ENCODE measurements at places on chromosomes 6 and 20.
A peak's percentile ranks its signal among the peaks of the same experiment; 100 is the strongest.

- no peak for DNase-seq
These were observed 5.9 kb upstream of the OR14J1 start for GRCh38 chr6:29295623-29296022.

GRCh38 chr20:48644286-48644828 is 183.4 kb downstream of the PREX1 start:
- no peak for DNase-seq

DNA sequence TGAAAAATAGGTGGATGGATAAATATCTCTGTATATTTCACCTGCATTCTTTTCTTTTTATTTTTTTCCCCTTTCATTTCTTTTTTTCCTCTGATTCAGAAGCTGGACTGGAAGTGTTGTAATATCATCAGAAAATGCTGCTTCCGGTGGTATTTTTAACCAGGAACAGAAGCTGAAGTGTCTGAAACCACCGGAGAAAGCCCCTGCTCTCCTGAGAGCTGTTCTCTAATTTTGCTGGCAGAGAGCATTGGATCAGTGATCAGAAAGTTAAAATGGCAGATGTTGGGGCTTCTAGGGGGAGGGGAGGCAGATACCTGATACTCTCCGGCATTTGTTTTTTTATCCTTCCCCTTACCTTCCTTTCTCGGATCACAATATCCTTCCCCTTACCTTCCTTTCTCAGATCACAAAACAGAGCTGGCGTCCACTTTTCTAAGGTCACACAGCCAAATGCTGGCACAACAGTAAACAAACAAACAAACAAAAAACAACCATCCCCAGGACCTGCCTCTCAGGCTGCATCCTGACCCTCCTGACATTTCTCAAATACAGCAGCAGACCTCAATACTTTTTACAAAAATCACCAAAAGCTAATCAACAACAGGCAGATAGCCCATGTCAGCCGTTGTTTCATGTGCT is 143.2 kb upstream of the ZNF217 start:
- no peak for DNase-seq

DNA sequence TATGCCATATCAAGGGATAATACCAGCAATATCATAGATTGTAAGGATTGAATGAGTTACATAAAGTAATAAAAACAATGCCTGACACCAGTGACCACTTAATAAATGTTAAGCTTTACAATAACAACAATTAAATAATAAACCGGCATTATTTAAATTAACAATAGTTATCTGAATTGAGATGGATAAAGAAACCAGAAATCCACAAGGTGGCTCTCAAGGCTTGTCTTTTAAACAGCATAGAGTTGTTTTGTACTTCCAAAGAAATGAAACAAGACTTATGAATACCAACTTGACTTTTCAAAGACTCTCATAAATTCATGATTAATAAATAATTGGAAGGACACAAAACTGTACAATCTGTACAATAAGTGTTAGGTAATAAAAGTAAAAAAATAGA is 203.1 kb downstream of the ASCC3 start:
- DNase-seq, result no peak

DNA sequence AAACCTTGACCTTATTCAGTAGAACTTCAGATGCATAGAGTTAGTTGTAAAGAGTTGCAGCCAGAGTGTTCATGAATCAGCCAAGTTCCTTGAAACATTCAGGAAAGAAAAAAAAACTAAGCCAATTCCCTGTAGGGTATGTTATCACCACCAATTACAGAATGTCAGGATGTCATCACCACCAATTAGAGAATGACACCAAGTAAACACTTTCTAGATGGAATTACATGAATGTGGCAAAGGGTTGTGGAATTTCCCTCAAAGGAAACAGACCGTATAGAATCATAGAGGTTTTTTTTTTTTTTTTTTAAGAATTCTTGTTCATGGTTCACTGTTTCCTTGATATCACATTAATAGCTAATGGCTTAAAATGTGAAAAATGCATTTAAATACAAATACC is 472.1 kb upstream of the RNF217 start:
- DNase-seq, result no peak

GRCh38 chr6:71368284-71368683 is 79.7 kb downstream of the OGFRL1 start:
- DNase-seq, result no peak

DNA sequence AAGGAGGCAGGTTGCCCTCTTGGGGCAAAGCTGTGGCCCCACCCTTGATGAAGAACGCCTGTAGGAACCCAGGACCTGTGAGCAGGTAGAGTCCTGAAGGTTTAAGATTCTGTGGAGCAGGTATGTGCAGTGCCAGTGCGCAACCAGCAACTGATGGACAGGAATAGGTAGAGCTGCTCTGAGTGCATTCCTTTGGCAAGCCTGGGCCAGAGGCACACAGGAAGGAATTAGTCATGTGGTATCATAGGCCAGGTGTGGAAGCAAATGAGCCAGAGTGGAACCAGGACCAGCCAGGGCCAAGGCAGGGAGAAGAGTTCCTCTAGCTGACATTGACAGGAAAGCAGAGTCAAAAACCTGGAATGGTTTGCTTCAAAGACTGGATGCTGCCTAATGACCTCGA is 1.4 kb upstream of the KHDC1 start:
- no peak for DNase-seq

GRCh38 chr20:36399147-36399968 is 93.2 kb downstream of the DLGAP4 start:
- DNase-seq, result peak; percentile 42

DNA sequence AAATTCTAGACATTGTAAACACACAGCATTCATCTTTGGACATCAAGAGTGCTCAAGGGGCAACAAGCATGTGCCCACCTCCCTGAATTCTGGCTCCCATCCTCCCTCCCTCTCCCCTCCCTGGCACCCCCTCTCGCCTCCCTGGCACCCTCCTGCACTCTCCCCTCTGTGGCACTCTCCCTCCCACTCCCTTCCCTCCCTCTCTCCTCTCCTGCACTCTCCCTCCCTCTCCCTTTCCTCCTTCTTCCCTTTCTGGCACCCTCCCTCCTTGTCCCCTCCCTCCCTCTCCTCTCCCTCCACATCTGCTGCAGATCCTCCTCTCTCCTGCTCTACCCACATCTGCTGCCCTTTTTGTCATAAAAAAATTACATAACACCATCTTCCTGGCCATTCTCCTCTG is 113.0 kb upstream of the SLC22A23 start:
- no peak for DNase-seq

- no peak for DNase-seq
These were observed 61.6 kb downstream of the ALDH8A1 start for GRCh38 chr6:134888316-134888715.

GRCh38 chr6:161908872-161909271 is 635.0 kb upstream of the AGPAT4 start:
- no peak for DNase-seq

DNA sequence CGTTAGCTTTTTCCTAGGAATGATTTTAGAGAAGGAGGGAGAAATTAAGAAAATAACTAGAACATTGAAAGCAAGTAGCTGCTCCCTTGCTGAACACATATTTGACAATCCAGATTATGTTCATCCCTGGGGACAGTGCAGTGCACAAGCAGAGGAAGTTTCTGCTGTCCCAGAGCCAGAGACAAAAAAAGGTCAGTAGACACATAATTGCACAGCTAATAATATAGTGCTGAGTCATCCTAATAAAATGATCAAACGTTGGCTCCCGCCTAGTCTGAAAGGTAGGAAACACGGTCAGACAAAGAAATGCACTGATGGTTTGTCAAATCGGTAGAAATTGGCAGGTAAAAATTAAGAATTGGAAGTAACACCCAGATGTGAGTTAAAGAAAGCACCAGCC is 21.7 kb upstream of the SSTR4 start:
- no peak for DNase-seq

GRCh38 chr20:63536241-63536977 is 767 bp downstream of the PTK6 start:
- DNase-seq, result no peak

DNA sequence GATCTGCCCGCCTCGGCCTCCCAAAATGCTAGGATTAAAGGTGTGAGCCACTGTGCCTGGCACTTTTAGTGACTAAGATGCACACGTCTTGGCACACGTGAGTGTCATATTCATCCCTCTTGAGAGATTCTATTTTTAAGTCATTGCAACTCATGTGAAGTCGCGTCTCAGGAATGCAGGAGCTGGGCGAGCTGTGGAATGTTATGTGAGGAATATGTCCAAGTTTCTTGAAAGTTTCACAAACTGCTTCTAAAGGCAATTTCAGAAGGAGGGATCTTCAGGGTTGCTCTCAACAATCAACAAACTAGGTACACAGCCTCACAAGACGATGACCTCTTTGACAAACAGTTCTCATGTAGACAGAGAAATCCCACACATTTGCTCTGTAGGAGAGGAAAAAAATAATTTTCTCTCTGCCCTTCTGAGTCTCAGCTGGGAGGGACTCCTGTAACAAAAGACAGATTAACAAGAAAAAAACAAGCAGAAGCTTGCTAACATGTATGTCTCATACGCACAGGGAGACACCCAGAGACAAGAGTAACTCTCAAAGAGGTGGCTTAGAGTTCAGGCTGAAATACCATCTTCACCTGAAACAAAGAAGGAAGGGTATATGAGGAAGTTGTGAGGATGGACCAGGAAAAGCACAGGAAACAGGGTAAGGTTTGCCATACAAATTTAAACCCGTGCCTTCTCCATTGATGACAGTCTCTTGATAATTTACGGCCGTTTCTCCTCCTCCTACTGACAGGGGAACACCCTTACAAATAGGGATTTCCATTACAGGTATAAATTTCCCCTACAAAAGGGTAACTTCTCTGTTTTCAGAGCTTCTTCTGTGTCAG is 45.3 kb upstream of the FAM50B start:
- no peak for DNase-seq

DNA sequence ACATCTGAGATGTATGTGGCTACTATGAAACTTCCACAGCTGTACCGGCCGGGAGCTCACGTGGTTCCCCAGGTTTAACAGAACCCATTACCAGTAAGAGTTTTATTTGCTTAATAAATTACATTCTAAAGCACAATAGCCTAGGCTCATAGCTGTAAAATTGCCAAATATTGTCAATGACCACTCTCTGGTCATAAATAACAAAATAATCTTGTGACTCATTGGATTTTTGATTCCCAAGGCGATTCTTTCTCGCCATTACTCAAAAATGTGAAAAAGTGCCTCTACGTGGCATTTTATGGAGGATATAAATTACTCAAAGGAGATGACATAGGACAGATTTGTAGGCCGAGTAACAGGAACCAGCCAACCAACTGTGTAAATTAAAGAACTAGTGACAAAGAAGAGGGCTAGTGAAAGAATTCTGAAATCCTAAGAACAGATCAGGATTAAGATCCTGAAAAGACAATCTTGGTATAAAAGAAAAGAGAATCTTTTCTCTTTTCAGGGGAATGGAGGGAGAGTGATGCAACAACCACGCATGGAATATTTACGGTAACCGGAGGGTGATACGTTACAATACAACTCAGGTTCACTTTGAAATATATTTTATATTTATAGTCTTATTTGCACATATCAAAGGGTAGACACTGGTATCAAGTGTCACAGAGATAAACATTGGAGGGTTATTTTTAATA is 199.7 kb downstream of the FOXC1 start:
- no peak for DNase-seq

GRCh38 chr20:1087311-1087905 is 31.0 kb upstream of the PSMF1 start:
- DNase-seq, result no peak

DNA sequence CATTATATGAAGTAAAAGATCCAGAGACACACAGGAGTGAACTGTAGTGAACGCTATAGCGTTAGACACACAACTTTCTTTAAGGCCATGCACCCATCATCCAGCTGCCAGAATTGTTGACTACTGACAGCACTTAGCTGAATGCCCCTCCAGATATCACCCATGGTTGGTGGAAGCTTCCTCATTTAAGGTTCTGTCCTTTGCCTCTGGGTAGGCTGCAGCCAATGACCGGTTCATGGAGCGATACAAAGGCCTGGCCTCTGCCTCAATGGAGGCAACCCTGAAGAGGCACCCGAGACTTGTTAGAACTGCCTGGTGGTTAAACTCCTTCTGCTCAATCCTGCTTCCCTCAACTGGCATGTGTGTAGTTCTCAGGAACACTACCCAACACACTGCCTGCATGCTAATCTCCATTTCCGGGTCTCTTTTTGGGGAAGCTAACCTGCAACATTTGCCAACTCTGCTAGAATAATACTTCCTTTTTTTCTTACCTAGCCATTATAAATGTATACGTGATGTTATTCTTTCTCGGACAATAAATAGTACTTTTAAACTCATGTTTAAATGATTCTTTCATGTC is 49.8 kb upstream of the THEMIS start:
- no peak for DNase-seq

- DNase-seq, result no peak
These were observed 37.0 kb downstream of the RIOK1 start for GRCh38 chr6:7426447-7427169.

GRCh38 chr6:140462453-140463311 is 1088.2 kb upstream of the CITED2 start:
- no peak for DNase-seq

GRCh38 chr6:45681860-45682511 is 304.3 kb upstream of the SUPT3H start:
- DNase-seq, result no peak

DNA sequence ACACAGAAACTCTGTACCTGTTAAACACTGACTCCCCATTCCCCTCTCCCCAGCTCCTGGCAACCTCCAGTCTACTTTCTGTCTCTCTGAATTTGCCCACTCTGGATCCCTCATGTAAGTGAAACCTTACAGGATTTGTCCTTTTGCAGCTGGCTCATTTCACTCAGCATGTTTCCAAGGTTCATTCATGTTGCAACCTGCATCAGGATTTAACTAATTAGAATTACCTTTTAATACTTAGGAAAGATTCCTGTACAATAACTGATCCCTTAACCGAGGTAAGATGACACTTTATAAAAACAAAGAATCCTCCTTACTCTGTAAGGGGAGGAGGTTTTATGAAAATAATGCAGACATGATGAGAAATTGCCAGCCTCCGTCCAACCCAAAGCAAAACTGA is 113.1 kb upstream of the MTHFD1L start:
- no peak for DNase-seq

DNA sequence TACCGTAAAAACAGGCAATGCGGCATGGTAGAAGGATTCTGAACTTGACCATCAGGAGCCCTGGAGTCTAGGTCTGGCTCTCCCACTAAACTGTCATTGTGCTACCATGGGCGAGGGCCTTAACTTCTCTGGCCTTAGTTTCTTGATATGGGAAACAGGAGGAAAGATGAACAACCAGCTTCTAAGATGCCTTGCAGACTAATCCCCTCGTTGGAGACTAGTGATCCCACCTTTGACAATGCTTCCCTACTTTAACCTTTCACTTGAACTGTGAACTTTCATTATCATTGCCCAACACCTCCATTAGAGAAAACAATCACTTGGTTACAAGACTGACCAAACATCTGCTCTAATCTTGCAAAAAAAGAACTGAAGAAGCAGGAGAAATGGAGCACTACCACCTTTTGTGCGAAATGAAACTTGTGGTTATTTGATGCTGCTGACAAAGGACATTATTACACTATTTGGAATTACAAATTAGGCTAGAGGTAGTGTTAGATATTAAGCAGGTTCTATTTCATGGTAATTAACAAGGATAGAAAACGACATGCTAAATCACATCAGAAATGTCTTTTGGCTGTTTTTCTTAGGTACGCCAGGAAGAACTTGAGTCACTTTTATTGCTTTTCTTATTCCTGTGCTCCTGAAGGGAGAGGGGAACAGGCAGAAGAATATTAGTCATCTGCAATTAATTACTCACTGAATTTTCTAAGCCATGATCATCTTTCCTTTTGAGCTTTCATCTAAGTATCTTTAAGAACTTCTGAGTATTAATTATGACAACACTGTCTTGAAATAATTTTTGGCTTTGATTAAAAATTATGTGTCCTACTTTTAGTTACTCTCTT is 39.1 kb upstream of the ARHGAP18 start:
- DNase-seq, result no peak

- DNase-seq, result no peak
These were observed 15.5 kb downstream of the OVOL2 start for GRCh38 chr20:18042229-18042628.

All from stimulated activated CD4-positive, alpha-beta T cell treated with anti-CD3 and anti-CD28 coated beads, Interleukin-15, amount 100 ng/mL, for 48 hours (primary cell).